CD4-positive, alpha-beta T cell (primary cell): ENCODE measurements at places on chromosomes 13 and 19.

DNA sequence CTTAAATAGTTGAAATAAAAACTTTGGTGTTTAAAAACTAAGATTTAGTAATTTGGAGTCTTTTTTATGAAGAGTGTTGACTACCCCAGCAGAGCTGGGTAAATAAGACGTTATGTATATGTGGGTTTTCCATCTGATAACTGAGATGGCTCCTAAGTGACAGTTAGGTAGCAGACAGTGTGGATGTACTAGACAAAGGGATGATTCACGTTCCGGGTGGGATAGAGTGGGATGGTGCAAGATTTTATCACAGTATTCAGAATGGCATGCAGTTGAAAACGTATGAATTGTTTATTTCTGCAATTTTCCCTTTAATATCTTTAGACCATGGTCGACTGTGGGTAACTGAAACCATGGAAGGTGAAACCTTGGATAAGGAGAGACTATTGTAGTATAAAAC is 50.4 kb downstream of the NAA16 start:
- no peak overlapping the region for H3K4me3 ChIP-seq
- no peak for DNase-seq
- H3K36me3 ChIP-seq: peaks cover 56% of the 10 kb centered on the region
- no peaks in the 10 kb centered on the region for H3K27me3 ChIP-seq
- H3K27ac ChIP-seq: no peak overlapping the region

DNA sequence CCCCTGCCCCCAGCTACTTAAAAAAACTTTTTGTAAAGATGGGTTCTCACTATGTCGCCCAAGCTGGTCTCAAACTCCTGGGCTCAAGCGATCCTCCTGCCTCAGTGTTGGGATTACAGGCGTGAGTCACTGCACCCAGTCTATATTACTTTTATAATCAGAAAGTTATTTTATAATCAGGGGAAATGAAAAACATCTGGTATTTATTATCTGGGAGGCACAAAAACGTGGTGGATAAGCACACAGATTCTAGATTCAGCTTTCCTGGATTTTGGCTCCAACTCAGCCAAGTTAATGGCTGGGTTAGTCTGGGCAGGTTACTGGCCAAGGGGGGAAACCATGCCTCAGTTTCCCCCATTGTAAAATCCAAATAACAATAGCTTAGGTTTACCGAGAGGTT is 24.7 kb downstream of the KEAP1 start:
- no peak overlapping the region for H3K27ac ChIP-seq
- no peaks in the 10 kb centered on the region for H3K36me3 ChIP-seq
- DNase-seq: no peak
- H3K27me3 ChIP-seq: no peaks in the 10 kb centered on the region
- peaks cover 17% of the 10 kb centered on the region for H3K4me1 ChIP-seq

GRCh38 chr19:43901395-43902390 is 33.4 kb downstream of the ZNF45 start:
- H3K36me3 ChIP-seq: no peaks in the 10 kb centered on the region
- H3K4me1 ChIP-seq: peaks cover 12% of the 10 kb centered on the region
- H3K27ac ChIP-seq: no peak overlapping the region
- peak; percentile 68 for DNase-seq

GRCh38 chr19:18701250-18701608 is 17.7 kb downstream of the CRTC1 start:
- H3K4me1 ChIP-seq: peaks cover 43% of the 10 kb centered on the region
- no peaks in the 10 kb centered on the region for H3K27me3 ChIP-seq
- H3K27ac ChIP-seq: peak overlapping the region; percentile 59
- H3K36me3 ChIP-seq: no peaks in the 10 kb centered on the region
- peak overlapping the region; percentile 66 for H3K4me3 ChIP-seq
- DNase-seq: no peak

GRCh38 chr13:85261757-85262346 is 537.4 kb downstream of the SLITRK6 start:
- no peaks in the 10 kb centered on the region for H3K36me3 ChIP-seq
- no peaks in the 10 kb centered on the region for H3K27me3 ChIP-seq

DNA sequence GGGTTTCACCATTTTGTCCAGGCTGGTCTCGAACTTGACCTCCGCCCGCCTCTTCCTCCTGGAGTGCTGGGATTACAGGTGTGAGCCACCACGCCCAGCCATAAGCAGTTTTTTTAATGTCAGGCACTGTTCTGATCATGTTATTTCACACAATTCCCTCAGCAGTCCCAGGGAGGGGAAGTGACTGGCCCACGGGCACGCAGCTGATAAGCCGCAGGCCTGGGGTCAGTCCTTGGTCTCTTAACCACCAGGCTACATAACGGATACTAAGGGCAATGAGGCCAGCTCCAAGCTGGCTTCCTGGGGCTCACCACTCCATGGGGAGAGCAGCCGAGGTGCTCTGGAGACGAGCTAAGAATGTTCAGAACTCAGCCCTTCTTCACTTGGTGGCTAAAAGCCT is 13.5 kb downstream of the BRSK1 start:
- DNase-seq: no peak
- no peaks in the 10 kb centered on the region for H3K27me3 ChIP-seq
- no peaks in the 10 kb centered on the region for H3K36me3 ChIP-seq
- no peak overlapping the region for H3K27ac ChIP-seq
- H3K4me1 ChIP-seq: peaks cover 11% of the 10 kb centered on the region

- H3K36me3 ChIP-seq: peaks cover 6% of the 10 kb centered on the region
- H3K27ac ChIP-seq: peak within 1 kb of the TSS; percentile 64
- peak within 1 kb of the TSS; percentile 88 for H3K4me3 ChIP-seq
- DNase-seq: peak; percentile 98
Measured at GRCh38 chr19:1205114-1206099, at the start of gene STK11. Gene STK11 (plus strand): TSS chr19:1205778. CDS start chr19:1206914, 1,136 bp downstream.

GRCh38 chr13:76885203-76886004 is 801 bp downstream of the KCTD12 start:
- H3K36me3 ChIP-seq: no peaks in the 10 kb centered on the region
- H3K27me3 ChIP-seq: no peaks in the 10 kb centered on the region
- DNase-seq: peak; percentile 79
- H3K4me1 ChIP-seq: peaks cover 28% of the 10 kb centered on the region
- H3K4me3 ChIP-seq: peak overlapping the region; percentile 85

GRCh38 chr13:30193279-30194234 is 113.8 kb downstream of the KATNAL1 start:
- H3K27ac ChIP-seq: no peak overlapping the region
- no peak for DNase-seq
- H3K36me3 ChIP-seq: no peaks in the 10 kb centered on the region
- H3K4me1 ChIP-seq: no peaks in the 10 kb centered on the region

DNA sequence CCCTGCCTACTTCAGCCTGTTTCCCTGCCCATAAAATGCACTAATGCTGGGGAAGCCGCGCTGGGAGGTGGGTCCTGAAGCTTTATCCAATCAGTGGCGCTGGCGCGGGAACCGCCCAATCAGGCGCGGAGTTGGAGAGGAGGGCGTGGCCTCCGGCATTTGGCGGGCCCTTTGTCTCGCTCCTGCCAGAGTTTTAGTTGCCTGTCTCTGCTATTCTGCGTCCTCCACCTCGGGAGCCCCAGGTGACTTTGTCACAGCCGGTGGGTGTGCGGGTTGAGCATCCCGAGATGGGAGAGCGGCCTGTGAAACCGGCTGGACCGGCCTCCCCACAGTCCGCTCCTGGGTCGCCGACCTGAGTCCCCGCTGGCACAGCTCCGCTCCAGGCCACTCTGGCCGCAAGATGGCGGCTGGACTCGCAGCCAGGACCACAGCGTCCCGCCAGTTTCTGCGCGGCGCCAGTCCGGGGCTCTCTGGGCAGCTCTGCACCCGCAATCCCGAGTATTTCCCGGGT is 30.7 kb upstream of the ZNF429 start:
- H3K27ac ChIP-seq: no peak overlapping the region
- H3K4me1 ChIP-seq: peaks cover 9% of the 10 kb centered on the region
- DNase-seq: peak; percentile 65
- H3K4me3 ChIP-seq: peak overlapping the region; percentile 58

DNA sequence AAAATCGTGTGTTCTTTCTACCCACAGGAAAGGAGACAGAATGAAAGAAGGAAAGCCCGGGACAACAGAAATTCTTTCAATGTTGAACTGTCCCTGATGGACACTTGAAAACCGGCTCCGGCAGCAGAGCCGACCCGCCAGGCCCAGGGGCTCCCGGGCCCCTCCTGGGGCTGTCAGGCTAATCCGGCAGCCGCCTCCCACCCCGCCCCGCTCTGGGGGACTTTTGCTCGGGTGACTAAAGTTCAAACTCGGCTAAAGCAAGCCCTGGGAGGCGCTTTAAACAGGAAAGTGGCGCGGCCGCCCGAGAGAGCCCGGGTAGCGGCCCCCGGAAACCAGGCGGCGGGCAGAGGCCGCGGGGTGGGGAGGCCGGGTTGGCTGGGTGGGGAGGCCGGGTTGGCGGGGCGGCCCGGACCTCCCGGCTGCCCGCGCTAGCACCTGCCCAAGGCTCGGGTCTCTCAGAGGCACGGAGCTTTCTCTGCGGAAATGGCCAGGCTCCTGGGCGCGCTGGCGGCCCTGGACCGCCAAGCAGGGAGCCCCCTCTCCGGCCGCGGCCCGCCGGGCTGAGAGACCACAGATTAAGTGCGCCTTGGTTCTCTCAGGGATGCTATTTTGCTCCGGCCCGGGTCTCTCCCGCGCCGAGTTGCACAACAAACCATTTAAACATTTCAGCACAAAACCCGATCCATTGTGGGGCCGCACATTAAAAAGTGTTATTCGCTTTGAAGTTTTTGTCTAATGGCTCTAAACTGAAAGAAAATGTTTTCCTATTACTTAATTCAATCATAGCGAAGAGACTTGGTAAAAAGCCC is 2.6 kb upstream of the GSX1 start:
- DNase-seq: peak; percentile 21
- H3K4me1 ChIP-seq: peaks cover 50% of the 10 kb centered on the region
- peak overlapping the region; percentile 55 for H3K4me3 ChIP-seq
- H3K36me3 ChIP-seq: no peaks in the 10 kb centered on the region
- peaks cover 73% of the 10 kb centered on the region for H3K27me3 ChIP-seq

GRCh38 chr13:109785892-109786450 is 412 bp downstream of the IRS2 start:
- DNase-seq: no peak
- peak overlapping the region; percentile 64 for H3K4me3 ChIP-seq
- peaks cover 36% of the 10 kb centered on the region for H3K4me1 ChIP-seq
- H3K27ac ChIP-seq: peak overlapping the region; percentile 59
- no peaks in the 10 kb centered on the region for H3K27me3 ChIP-seq
- H3K36me3 ChIP-seq: peaks cover 6% of the 10 kb centered on the region

- peaks cover 61% of the 10 kb centered on the region for H3K4me1 ChIP-seq
- no peak overlapping the region for H3K27ac ChIP-seq
Measured at GRCh38 chr19:11087870-11088505, 1.3 kb upstream of the LDLR start.

- no peak overlapping the region for H3K4me3 ChIP-seq
- H3K27me3 ChIP-seq: no peaks in the 10 kb centered on the region
- no peaks in the 10 kb centered on the region for H3K36me3 ChIP-seq
- no peak overlapping the region for H3K27ac ChIP-seq
Measured at GRCh38 chr13:110285991-110286832, 20.7 kb downstream of the COL4A1 start.

GRCh38 chr19:46828484-46828883 is 22.2 kb downstream of the AP2S1 start:
- H3K27me3 ChIP-seq: no peaks in the 10 kb centered on the region
- H3K27ac ChIP-seq: no peak overlapping the region
- H3K4me3 ChIP-seq: no peak overlapping the region
- no peak for DNase-seq
- no peaks in the 10 kb centered on the region for H3K36me3 ChIP-seq

DNA sequence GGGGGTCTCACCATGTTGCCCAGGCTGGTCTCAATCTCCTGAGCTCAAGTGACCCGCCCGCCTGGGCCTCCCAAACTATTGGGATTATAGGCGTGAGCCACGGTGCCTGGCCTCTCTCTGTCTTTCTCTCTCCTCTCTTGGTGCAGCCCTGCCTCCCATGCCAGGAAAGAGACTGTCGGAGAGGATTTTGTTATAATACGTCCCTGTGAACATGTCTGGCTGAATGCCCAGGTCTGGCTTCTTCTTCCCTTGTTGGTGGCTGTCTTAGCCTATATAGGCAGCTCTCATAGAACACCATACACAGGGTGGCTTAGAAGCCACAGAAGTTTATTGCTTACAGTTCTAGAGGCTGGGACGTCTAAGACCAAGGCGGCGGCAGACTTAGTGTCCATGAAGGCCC is 46.4 kb downstream of the PEX11G start:
- no peaks in the 10 kb centered on the region for H3K4me1 ChIP-seq
- H3K36me3 ChIP-seq: peaks cover 94% of the 10 kb centered on the region
- no peak overlapping the region for H3K4me3 ChIP-seq
- no peak overlapping the region for H3K27ac ChIP-seq
- no peaks in the 10 kb centered on the region for H3K27me3 ChIP-seq

GRCh38 chr13:113238536-113238935 is 29.1 kb downstream of the CUL4A start:
- H3K27me3 ChIP-seq: no peaks in the 10 kb centered on the region
- no peaks in the 10 kb centered on the region for H3K4me1 ChIP-seq
- no peak overlapping the region for H3K4me3 ChIP-seq
- H3K36me3 ChIP-seq: peaks cover 82% of the 10 kb centered on the region
- DNase-seq: peak; percentile 17
- no peak overlapping the region for H3K27ac ChIP-seq

- no peak overlapping the region for H3K4me3 ChIP-seq
- H3K36me3 ChIP-seq: no peaks in the 10 kb centered on the region
- DNase-seq: no peak
- H3K4me1 ChIP-seq: no peaks in the 10 kb centered on the region
- H3K27ac ChIP-seq: no peak overlapping the region
Measured at GRCh38 chr13:22561581-22561980, 619.2 kb upstream of the SGCG start.

GRCh38 chr19:52191951-52192350 is 2.1 kb downstream of the PPP2R1A start:
- no peak overlapping the region for H3K4me3 ChIP-seq

- DNase-seq: no peak
- H3K36me3 ChIP-seq: no peaks in the 10 kb centered on the region
- peaks cover 72% of the 10 kb centered on the region for H3K4me1 ChIP-seq
- H3K27ac ChIP-seq: no peak overlapping the region
- no peaks in the 10 kb centered on the region for H3K27me3 ChIP-seq
Measured at GRCh38 chr19:13884726-13885591, 8.0 kb downstream of the NANOS3 start.

DNA sequence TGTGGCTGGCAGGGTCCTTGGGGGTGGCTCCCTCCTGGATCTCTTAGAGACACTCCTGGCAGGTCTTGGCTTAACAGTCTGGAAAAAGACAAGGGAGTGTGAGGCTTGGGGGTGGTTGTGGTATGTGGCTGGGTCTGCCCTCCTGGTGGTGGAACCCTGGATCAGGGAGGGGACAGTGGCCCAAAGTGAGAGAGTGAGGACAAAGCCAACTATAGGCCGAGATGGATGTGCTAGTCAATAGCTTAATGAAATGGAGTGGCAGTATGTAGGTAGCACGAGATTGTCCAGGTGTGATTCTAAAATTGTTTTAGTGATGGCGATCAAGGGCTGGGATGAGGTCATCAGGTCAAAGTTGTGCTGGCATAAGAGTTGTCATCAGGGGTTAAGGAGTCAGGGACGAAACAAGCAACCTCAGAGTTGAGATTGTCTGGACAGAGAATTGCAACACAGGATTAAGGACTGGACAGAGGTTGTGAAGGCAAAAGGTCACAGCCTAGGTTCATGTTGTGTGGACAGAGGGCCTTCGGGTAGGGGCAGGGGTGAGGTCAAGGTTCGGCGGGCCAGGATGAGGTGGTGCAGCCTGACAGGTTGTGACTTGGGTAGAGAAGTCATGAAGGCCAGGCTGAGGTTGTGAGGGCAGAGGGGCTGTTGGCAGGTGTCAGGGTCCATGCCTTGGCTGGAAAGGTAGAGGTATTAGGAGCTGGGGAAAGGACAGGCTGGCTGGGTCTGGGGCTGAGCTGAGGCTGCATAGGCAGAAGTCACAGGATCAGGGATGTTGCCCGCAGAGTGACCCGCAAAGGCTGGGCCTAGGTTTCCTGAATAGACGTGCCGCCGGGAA is 4.5 kb upstream of the RASAL3 start:
- no peaks in the 10 kb centered on the region for H3K27me3 ChIP-seq
- no peak for DNase-seq
- peak overlapping the region; percentile 60 for H3K4me3 ChIP-seq
- peaks cover 60% of the 10 kb centered on the region for H3K4me1 ChIP-seq
- no peaks in the 10 kb centered on the region for H3K36me3 ChIP-seq
- H3K27ac ChIP-seq: no peak overlapping the region
